CD4-positive, alpha-beta T cell treated with Interleukin-15 for 4 hours (primary cell): ENCODE measurements at places on chromosomes 4 and X.

DNA sequence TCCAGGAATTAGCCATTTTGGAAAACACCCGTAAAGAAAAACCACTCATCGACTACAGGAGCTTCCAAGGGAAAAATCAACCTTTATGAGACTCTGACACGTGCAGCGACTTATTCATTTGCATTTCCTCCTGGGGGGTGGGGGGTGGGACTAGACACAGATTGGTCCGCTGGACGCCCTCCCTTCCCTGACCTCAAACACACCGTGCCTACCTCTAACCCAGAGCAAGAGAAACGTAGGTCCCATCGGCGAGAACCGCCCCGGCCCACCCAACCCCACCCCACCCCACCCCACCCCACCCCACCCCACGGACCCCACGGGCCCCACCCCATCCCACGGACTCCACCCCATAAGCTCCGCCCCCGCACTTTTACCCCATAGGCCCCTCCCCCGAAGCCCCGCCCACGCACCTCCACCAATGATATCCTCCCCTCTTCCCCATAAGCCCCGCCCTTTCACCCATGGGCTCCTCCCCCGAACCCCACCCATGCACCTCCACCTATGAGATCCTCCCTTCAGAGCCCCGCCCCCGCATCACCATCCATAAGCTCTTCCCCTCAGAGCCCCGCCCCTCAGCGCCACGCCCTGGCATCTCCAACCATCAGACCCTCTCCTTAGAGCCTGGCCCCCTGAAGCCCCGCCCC lies 1.1 kb downstream of the GTPBP6 start:
- no peak for DNase-seq

- DNase-seq, result no peak
These were observed 150.0 kb downstream of the PRKX start for GRCh38 chrX:3563451-3563850.

DNA sequence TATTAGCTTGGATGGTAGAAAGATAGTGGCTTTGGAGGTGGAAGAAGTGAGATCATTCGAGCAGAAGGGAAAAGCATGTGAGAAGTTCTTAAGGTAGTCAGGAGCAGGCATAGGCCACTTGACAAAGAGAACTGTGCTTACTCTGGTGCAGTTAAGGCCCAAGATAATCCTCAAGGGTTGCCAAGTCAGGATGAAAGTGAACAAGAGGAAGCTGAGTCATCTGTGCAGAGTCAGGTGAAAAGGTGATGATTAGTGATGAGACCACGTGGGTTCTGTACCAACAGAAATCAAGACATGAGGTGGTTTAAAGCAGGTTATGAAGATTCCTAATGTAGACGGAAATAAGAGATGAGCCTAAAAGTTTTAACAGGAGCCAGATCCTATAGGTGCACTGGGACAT lies 369.8 kb downstream of the DTHD1 start:
- no peak for DNase-seq

- DNase-seq, result no peak
These were observed 89.0 kb downstream of the TRAPPC11 start for GRCh38 chr4:183747931-183748670.

GRCh38 chr4:105158837-105159236 lies 12.2 kb downstream of the TET2 start:
- DNase-seq, result no peak

DNA sequence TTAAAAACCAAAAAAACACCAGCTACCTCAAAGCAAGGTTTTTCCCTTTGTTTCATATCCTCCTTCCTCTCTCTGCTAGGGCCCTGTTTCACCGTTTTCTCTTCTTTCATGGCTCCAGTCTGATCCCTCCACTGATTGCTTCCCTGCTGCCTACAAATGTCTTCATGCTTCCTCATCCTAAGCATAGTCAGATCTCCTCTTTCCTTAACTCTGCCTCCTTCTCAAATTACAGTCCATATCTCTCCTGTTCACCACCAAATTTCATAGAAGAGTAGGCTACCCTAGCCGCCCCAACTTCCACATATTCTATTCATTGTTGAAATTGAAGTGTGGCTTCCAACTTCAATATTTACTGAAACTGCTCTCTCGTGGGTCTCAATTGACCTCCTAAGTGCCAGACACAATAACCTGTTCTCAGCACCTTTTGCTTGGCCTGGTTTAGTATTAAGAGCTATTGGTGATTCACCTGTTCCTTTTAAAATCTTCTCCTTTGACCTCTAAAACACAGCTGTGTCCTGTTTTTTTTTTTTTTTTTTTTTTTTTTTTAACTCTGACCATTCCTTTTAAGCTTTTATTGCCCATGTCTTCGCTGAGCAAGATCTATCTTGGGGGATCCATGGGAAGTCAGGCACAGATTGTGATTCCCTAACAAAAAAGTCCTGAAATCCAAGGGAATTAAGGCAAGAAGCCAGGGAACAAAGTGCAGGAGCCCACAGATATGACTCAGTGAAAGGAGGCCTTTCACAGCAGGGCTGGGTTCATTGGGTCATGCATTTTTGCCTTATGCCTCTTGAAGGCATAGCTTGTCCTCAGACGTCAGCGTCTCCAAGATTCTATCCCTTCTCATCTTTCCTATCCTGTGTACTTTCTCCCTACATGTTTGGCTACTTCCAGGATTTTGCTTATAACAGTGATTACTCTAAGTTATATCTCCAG lies 85.4 kb downstream of the RPS3A start:
- DNase-seq, result no peak

DNA sequence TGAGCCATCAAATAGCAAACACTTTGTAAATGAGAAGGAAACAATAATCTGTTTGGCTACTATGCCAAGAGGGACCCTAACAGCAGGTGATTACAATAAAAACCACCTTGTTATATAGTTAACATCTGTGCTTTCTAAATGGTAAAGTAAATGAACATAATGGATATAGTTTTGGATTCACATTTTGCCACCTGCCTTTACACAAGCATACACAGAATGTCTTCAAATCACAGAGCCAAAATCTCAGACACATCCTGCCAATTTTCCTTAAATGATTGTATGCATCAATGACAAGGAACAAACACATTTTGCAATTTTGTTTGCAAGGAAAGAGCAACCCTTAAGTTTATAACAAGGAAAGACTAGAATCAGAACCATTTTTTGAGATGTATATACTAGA lies 334.2 kb downstream of the FSTL5 start:
- no peak for DNase-seq

DNA sequence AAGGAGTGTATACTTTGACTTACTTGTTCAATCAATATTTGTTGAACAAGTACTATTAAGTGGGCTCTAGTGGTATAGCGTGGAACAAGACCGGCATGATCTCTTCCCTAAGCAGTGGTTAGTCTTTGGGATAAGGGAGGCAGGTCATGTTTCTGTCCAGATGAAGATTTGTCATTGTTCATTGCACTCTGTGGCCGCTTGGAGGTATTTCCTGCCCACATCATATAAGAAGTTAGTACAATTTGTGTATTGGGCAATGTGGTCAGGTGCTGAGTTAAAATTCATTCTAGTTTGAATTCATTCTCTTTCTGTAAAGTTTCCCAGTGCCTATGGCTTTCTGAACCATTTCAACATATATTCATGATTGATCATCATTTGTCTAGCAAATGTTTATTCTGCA lies 101.1 kb upstream of the SHISA3 start:
- DNase-seq, result no peak
